Breast epithelium (tissue), 4 donors: ENCODE measurements at places on chromosomes 4 and X.

DNA sequence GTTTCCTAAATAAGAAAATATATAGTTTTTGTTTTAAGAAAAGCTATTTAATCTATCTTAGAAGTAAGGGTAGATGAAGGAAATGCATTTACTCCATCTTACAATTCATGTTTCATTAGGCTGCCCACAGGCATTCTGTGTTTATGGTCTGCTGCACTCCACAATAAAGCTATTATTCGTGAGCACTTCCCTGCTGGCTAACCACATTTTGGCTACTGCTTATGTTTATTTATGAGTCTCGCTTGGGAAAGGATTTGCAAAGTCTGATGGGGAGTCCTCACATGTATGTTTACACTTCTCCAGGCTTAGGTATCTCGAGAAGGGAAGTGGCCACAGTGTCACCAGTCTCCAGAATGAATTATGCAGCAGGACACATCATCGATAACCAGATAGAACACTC lies 260.8 kb upstream of the VCX start:
- no peak for DNase-seq

DNA sequence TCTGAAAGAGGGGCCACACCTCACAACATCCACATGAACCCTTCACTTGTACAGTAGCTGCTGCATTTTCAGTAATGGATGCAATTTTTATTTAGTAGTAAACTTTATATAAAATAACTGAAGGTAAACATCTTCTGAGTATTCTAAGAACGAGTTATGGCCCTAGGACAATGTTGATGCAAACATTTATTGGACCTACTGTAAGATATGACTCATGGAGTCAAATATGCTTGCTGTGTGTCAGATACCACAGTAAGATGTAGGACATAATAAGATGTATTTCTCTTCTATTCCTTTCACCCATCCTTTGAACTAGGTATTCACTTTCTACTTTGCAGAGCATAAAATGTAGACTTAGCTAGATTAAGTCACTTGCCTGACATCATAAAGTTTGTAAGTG lies 87.6 kb downstream of the TEX13C start:
- DNase-seq, result no peak

- DNase-seq, result no peak
These were observed 60.5 kb downstream of the NDNF start for GRCh38 chr4:121011780-121012340.

DNA sequence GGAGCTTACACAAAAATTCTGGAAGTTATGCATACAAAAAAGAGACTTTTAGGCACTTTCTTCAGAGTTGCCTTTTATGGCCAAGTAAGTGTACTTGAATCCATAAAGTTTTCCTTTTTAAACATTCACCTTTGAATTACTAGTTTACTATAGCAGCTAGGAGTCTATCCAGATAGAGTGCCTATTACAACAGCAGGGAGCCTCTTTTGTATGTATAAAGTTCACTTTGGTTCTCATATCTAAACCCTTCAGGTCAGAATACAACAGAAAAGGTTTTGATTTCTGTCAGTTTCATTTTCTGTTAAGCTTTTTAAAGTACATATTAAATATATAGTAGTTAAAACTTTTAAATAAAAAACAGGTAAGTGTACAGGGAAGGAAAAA lies 51.4 kb upstream of the IL13RA1 start:
- DNase-seq, result no peak

GRCh38 chr4:103002551-103002950 lies 17.0 kb downstream of the SLC9B1 start:
- DNase-seq, result no peak

DNA sequence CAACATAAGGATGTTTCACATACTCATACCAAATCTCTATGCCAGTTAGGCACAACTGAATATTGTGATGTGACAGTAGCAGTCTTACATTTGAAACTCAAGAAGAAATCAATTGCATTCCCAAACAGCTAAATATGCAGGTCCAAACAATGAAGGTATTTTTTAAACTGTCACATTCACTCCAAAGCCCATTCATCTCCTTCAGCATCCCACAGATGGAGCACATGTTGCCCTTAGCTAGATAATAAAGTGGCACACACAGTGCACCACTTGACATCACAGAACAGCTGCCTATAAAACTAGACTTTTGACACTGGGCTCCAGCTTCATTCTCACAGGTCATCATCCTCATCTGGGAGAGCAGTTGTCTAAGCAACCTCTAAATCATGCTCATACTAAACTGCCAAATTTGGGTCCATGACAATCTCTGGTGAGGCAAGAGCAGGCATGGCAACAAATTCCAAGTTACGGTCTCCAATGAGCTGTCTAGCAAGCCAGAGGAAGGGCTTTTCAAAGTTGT lies 26.2 kb upstream of the ARHGEF6 start:
- no peak for DNase-seq

DNA sequence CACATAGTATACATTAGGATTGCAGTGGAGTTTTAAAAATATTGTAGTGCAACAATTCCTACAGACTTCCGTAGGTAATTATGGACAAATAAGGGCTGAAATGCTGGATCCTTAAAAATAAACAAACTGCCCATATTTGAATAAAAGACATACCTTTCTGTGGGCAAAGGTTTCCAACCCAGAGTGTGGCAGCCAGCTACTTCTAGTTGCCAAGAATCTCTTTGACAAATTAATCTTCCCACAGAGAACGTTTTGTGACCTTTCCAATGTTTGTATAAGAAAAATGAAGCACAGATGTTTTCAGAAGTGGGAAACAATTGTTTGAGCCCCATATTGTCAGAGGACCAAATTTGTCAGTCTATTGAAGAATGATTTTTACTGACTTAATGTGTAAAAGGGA lies 21.1 kb downstream of the GRPR start:
- DNase-seq, result no peak

GRCh38 chrX:50963842-50964241 lies 53.3 kb downstream of the BMP15 start:
- no peak for DNase-seq

DNA sequence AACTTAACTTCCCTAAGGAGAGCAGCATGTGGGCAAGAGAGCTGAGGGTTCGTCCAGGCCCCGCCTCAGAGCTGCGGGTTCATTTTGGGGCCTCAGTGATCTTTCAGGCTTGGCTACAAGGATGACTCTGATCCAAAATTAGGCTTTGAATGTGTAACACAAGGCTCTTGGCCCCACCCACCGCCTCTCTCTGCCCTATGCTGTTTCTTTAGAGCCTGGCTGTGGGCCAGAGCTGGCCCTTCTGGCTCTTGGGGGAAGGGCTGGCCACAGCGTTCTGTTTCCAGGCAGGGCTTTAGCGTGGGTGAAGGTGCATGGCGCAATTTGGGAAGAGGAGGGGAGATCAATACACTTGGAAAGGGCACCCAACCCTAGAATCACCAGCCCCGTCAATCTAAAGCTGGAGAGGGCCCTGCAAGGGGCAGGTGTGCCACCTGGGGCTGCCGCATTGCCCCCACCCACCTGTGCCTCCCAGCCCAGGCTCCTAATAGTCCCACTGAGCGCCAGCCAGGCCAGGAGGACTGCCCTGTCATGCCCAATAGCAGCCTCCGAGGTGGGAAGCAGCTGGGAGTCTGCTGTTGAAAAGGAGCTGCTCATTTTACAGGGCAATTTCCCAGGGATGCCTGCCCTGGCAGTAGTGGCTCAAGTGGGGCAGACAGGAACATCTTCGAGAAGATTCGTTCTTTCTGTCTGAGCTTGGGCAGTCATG lies 84.5 kb upstream of the MAML3 start:
- DNase-seq, result peak; percentile 77
